ENCODE measurements at places on chromosomes 2 and 18.

DNA sequence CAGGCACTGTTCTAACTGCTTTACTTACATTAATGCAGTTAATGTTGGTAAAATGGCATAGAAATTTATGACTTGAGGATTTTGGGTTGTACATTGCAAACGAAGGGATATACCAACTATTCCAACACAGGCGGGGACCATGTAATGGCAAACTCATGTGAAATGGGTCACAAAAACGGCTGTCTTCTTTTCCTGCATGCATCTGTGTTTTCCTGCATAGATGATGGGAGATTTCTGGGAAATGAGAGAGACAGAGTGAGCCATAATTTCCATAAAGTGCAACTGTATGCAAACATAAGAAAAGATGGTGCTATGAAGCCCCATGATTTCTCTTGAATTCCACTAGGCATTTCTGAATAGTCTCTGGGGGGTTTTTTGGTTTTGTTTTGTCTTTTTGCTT lies 82.3 kb downstream of the ALPK2 start:
- DNase-seq: no peak

DNA sequence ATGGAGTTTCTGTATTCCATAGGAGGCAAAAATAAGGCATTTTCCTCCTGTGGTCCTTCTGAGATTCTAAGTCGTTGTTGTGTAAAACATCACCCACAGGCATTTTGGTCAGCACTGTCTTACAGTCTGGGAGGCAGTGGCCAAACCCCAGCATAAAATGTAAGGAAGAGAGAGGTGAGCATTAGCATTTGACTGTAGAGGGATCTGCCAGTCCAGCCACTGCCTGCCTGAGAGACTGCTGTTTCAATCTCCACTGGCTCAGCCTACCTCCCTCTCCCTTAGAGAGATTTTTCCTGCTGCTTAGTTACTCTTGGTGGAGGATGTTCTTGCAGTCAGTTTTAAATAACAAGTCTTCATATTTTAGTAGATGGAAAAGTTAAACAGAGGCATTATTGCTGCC lies 77.0 kb downstream of the ARHGEF33 start:
- no peak for DNase-seq

- DNase-seq: no peak
Observed at GRCh38 chr2:217714287-217714751, 288.5 kb downstream of the TNS1 start.

DNA sequence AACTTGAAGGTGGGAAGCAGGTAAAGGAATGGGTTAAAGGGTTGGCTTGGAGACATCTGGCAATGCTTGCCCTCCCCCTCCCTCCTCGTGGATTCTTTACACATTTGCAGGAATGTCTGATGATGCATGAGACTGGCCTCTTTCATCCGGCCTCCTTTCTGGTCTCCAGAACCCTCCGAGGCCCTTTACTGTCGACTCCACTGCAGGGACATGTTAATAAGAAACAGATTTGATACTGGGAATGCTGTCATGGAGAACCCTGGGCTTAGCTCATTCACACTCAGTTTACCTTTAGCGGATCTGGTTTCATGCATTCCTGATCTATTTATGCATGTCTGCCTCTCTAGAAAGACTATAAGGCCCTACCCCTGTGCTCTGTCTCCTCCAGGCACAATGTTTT lies 238.7 kb downstream of the TGIF1 start:
- DNase-seq: no peak

- no peak for DNase-seq
Observed at GRCh38 chr2:85377083-85377482, 22.5 kb downstream of the ELMOD3 start.

Data from WTC11 (cell line).